ENCODE measurements at places on chromosomes 1 and 21.

DNA sequence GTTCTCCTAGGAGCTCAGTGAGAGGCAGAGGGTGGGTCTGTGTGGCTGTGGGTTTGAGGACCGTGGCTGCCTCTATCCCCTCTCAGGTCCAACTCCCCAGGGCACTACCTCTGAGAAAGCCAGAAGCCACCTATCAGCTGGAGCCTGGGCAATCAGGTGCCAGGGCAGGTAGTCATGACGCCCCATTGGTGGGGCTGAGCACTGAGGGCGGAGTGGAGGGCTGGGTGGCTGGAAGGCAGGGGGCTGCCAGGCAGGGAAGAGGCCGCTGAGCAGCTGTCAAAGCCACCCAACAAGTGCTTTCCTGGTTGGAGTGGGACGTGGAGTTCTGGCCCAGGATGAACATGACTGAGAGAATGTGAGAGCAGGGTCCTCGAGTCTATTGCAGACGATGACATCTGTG lies 164.9 kb upstream of the AJAP1 start:
- no peaks in the 10 kb centered on the region for H3K36me3 ChIP-seq
- no peak for DNase-seq
- no peaks in the 10 kb centered on the region for H3K4me1 ChIP-seq
- H3K27ac ChIP-seq, result no peak overlapping the region
- no peak overlapping the region for H3K4me3 ChIP-seq

DNA sequence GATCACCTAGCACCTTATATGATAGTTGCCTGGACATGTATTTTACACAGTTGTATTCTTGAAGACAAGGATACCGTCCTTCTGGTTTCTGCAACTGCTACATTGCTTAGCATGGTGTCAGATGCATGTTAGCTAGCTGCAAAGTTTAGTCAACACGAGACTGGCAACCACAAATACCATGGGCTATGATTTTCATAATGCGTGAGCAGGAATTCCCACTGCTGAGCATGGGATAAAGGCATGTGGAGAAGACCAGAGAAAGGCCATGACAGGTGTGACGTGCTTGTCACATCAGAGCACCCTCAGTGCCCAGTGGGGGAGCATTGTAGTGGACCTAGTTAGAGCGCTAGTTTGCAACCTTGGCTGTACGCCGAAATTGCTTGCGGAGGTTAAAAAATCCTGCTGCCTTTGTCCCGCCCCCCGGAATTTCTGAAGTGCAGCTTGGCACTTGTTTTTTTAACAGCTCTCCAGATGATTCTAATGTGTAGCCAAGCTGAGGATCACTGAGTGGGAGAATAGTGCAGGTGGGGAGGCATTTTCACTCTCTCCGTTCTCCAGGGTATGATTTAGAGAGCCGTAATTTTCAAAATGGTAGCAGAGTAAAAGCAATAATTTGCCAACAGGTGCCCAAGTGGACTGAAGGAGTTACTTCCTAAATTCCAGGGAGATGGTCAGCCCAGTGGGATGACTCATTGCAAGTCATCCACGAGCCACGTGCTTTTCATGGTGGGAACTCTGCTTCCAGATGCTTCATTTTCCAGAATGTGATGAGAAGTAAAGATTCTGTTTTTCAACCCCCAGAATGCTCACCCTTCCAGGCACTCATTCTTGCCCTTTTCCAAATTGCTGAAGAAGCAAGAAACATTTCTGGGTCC lies 81.0 kb downstream of the CNIH3 start:
- no peak overlapping the region for H3K4me3 ChIP-seq
- H3K4me1 ChIP-seq, result no peaks in the 10 kb centered on the region
- no peaks in the 10 kb centered on the region for H3K36me3 ChIP-seq
- no peak for DNase-seq
- H3K27me3 ChIP-seq, result no peaks in the 10 kb centered on the region

GRCh38 chr1:86445919-86446318 lies 21.9 kb downstream of the CLCA2 start:
- H3K27ac ChIP-seq, result no peak overlapping the region
- H3K4me1 ChIP-seq, result peaks cover 8% of the 10 kb centered on the region
- H3K4me3 ChIP-seq, result no peak overlapping the region
- DNase-seq, result no peak

DNA sequence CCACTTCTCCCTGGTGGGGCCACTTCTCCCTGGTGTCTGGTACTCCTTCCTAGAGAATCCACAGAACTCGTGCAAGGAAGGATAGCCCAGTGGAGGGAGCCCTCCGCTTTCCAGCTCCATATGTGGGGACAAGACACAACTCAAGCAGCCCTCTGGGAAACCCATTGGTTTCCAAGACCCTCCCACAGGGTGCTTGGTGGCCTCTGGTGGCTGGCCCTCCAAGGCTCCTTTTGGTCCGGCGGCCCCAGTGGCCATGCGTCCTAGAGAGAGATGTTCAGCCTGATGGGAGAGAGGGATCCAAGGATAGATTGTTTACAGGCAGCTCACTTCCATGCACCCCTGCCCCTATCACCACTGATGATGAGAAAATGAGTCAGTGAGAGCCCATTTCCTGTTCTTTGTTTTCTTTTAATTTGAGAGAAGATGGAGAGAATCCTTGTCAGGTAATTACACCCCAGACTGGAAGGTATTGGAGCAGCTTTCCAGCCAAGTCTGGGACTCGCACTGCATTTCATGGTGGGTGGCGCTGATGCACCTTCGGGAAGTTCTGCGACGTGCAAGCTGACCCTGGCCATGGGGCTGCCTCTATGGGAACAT lies 486.2 kb upstream of the VAMP3 start:
- no peaks in the 10 kb centered on the region for H3K36me3 ChIP-seq
- no peaks in the 10 kb centered on the region for H3K4me1 ChIP-seq
- H3K27ac ChIP-seq, result no peak overlapping the region
- no peak for DNase-seq
- H3K27me3 ChIP-seq, result peaks cover 21% of the 10 kb centered on the region
- no peak overlapping the region for H3K4me3 ChIP-seq

DNA sequence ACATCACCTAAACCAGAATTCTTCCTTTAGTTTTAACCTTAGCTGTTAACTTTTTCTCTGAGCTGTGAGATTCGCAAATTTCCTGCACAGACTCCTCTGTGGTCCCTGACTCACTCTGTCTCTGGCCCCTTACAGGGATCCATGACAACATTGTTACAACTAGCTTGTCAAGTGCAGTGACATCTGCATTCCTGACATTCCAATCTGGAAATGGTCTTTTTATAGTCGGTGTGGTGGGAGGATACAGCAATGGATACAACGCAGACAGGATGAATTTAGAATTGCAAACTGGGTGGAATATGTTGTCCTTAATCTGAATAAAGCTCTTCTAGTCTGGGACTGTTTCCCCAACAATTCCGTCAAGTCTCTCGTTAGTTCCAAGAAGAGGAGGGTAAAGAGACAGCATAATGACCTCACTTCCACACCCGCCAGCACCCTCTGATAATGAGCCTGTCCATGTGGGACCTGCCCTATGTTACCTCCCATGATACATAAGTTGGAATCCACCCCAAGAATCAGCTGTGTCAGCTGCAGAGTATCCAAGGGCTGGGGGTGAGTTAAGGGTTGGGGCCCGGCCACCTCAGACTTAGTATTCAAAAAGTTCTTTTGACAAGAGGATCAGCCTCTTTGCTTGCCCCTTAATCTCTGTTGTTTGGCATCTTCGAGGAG lies 49.4 kb downstream of the ILDR2 start:
- no peaks in the 10 kb centered on the region for H3K4me1 ChIP-seq
- no peak overlapping the region for H3K27ac ChIP-seq
- peaks cover 16% of the 10 kb centered on the region for H3K27me3 ChIP-seq

GRCh38 chr1:43705982-43706597 lies 1.2 kb upstream of the ST3GAL3 start:
- no peak for DNase-seq
- H3K27me3 ChIP-seq, result no peaks in the 10 kb centered on the region
- H3K4me1 ChIP-seq, result peaks cover 29% of the 10 kb centered on the region
- peak overlapping the region; percentile 58 for H3K27ac ChIP-seq
- peaks cover 45% of the 10 kb centered on the region for H3K36me3 ChIP-seq
